T-helper 9 cell (primary cell): ENCODE measurements at places on chromosomes 5 and 9.

DNA sequence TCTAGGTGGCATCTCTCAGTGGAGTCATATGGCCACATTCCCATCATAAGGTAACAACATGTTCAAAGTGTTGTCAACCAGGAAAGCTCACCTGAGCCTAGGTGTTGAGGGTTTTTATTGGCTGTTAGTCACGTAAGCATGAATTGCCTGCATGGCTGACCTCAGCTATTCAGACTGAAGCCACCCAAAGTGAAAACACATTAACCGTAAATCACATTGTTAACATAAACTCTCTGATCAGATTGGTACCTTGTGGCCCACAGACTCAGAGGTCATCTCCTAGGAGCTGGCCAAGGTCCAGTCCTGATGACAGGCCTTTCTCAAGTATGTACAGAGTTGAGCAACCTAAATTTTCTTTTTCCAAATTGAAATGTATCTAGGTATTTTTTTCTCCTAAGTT, 26.7 kb downstream of the SRFBP1 start:
- no peak for DNase-seq

DNA sequence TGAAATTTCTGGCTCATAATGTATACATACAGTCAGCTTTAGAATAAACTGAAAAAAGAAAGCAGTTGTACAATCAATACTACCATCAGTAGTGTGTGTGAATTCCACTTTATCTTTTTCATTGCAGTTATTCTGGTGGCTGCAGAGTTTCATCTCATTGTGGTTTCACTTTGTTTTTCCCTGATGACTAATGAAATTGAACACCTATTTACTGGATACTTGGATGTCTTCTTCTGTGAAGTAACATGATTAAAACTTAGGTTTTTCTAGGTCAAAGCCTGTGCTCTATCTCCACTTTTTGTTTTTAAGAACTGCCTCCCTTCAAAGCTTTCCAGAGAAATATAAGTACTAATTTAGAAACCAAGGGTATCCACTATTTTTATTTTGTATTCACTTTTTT, 174.3 kb downstream of the TRPM3 start:
- no peak for DNase-seq

GRCh38 chr9:135501261-135502167, 1.0 kb downstream of the MRPS2 start:
- DNase-seq, result no peak

DNA sequence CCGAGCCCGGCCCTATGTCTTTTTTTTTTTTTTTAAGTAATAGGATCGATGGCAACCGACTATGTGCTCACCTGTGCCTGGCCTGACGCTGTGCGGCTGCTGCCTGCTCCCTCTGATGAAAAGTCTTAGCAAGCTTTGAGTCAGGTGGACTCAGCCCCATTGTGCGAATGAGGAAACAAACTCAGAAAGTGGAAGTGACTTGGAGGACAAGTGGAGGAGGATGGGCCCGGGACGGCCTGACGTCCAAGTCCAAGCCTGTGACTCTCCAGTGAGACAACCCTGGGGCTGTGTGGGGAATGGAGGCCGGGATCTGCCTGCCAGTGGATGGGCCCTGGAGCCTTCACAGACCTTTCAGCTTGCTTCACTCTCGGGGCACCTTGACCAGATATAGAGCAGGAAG, 57.9 kb downstream of the EXD3 start:
- no peak for DNase-seq

GRCh38 chr5:57884346-57885102, 401.9 kb upstream of the ACTBL2 start:
- no peak for DNase-seq

DNA sequence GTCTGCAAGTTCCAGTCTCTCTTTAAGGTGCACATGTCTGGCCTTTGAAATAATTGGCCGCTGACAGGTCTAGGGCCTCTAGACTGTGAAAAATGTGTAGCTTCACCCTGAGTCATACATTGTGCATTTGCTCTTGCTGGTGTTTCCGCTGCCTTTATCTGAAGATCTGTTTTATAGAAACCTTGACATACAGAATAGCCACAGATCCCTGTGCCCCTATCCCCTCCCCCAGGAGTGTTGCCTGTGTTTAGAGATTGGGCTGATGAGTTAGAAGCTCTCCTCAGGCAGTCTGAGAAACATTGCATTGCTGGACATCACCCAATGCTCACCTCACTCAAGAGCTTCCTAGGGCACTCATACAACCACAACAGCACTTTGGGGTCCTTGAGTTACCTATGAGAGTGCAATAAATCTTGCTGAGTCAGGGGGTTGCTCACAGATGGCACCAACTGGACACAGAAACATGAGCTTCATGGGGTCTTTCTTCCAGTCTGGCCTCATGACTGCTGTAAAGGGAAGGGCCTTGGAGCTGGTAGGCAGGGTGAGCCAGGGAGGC, 3.8 kb upstream of the ZNF782 start:
- DNase-seq, result no peak

- DNase-seq, result no peak
Observed at GRCh38 chr9:79591458-79591857, 19.7 kb downstream of the TLE4 start.

GRCh38 chr5:179599100-179599499, 24.4 kb downstream of the HNRNPH1 start:
- DNase-seq, result no peak

GRCh38 chr9:97366476-97366875, 45.4 kb upstream of the TDRD7 start:
- DNase-seq, result no peak

DNA sequence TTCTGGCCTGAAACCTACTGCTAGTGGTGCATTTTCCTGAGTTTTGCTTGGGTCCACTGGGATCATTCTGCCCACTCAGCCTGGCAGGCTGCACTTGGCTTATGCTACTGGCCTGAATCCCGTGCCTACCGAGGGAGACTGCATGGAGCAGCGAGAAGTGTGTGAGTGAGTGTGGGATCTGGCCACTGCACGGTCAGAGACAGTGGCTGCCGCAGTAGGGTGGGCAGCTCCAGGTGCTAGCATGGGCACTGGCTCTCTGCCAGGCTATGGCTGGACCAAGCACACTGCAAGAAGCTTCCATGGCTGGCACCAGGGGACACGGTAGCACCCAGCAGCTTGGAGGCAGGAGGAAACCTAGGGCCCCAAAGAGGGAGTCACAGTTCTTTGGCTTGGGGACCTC, 1058.7 kb upstream of the ACO1 start:
- no peak for DNase-seq

DNA sequence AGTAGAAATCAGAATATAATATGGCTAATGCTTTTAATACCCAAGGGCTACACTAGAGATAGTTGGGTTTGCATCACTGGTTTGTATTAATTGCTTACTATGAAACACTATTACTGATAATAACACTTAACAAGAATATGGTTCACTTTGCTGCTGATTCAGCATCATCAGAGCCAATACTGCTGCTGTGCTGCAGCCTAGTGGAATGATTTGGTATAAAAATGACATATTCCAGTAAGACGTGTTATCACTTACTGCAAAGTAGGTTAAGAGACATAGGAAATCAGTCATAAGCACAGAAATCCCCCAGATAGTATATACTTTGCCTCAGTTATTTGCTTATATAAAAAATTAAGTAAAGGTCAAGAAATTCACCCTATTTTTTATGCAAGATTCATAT, 2.8 kb downstream of the CDH10 start:
- no peak for DNase-seq

DNA sequence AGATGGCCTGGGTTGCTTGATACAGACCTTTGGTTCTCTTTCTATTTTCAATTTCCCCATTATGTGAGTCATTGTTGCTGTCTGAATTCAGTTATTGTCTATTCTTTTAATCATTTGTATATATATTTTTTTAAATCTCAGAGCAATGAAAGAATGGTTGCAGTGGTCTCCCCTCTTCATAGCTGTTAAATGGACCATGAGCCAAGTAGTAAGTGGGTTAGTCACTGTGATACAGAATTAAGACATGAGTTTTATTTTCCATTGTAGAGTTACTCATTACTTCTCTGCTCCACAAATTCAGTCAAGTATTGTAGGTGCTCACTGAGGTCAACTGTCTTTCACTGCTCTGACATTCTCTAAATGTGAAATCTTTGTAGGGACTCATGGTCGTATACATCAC, 174.6 kb upstream of the GRAMD2B start:
- no peak for DNase-seq

DNA sequence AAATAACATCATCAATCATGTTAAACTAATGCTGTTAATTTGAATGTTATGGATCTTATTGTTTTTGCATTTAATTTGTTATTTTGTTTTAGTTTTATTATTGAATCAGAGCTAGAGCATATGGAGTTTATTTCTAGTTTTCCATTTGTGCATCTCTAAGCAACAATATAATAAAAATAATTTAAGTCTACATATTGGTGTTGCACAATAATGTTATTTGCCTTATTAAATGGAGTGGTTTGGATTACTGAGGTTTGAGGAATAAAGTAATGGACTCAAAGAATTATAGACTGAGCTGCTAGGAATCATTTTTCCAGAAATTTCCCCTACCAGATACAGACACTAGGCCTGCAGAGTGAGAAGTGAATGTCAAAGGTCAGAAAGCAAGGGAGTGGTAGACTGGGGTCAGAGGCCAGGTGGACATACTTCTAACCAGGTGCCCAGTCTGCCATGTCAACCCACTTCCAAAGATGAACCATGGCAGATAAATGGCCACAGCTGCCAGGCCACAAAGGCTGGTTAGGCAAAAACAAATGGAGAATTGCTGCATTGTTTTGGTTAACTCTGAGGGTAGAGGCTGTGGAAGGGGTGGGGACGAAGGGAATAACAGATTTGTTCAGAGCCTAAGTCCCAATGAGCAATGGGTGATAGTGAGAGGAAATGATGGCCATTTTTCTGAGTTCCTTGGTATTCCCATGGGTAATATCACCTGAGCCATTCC, 113.1 kb downstream of the FBXL7 start:
- no peak for DNase-seq

DNA sequence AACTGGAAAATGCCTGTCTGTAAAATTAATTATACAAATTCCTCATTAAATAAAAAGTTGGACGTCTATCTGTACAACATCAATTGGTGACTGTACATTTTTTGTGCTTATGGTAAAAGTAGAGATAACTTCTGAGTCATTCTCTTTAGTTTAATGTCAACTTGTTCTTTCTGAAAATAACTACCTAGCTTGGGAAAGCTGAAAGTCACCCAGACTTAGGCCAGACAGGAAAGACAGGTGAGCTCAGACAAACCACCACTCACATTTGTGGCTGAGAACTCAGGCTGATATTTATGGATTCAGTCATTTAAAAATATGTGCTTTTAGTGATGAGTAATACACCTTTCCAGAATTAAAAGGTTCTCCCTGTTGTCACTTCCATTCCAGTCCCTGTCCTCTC, 31.9 kb upstream of the ENTREP1 start:
- DNase-seq, result no peak

GRCh38 chr5:155181542-155181941, 168.0 kb downstream of the KIF4B start:
- no peak for DNase-seq

DNA sequence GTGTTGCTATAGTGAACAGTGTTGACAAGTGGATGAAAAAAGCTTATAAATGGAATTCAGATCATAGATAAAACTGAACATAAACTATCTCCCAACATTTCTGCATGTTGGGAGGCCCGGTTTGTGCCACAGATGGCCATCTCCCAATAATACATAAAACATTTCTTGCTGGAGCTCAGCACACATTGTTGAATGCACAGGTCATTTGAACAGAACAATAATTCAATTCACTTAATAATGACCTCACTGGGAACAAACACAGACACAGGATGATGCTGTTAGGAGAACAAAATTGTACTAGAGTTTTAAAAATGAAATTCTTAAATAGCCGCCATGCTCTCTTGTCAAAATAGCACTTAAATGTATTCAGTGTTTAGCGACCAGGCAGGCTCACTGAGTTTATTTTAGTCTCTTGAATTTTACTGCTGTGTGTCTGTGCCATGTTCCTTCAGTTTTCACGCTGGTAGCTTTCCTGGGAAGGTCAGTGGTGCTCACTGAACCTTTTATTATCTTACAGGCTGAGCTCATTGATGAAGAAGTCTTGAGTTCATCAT, 85.0 kb upstream of the SSBP2 start:
- DNase-seq, result no peak

DNA sequence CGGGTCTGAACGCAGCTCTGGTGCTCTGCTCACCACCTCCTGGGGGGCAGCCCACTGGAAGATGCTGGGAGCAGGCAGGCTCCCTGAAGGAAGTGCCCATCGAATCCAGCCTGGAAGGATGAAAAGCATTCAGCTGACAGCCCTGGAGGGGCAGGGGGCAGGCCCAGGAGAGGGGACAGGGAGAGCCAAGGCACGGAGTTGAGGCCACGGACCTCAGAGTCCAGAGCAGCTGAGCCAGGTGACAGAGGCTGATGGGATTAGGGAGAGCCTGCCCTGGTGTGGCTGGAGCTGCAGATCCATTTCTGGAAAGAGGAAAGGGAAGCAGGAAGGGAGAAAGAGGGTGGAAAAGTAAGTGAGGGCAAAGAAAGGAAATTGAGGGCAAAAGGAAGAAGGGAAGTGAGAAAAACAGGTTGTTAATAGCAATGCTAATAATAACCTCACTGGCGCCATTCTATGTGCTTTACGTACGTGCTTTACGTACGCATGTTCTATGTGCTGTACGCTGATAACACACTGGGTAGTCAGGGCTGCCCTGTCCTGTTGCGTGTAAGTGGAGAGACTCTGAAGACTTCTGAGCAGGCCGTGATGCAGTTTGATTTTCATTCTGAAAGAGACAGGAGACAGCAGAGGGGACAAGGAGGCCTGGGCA, 52.6 kb downstream of the LMX1B start:
- DNase-seq, result no peak

DNA sequence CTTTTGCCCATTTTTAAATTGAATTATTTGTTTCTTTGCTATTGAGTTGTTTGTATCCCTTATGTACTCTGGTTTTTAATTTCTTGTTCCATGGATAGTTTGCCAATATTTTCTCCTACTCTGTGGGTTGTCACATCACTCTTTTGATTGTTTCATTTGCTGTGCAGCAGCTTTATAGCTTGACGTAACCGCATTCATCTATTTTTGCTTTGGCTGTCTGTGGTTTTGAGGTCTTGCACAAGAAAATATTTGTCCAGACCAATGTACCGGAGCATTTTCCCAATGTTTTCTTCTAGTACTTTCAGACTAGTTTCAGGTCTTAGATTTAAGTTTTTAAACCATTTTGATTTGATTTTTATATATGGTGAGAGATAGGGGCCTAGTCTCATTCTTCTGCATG, 36.2 kb upstream of the ZNF366 start:
- no peak for DNase-seq

DNA sequence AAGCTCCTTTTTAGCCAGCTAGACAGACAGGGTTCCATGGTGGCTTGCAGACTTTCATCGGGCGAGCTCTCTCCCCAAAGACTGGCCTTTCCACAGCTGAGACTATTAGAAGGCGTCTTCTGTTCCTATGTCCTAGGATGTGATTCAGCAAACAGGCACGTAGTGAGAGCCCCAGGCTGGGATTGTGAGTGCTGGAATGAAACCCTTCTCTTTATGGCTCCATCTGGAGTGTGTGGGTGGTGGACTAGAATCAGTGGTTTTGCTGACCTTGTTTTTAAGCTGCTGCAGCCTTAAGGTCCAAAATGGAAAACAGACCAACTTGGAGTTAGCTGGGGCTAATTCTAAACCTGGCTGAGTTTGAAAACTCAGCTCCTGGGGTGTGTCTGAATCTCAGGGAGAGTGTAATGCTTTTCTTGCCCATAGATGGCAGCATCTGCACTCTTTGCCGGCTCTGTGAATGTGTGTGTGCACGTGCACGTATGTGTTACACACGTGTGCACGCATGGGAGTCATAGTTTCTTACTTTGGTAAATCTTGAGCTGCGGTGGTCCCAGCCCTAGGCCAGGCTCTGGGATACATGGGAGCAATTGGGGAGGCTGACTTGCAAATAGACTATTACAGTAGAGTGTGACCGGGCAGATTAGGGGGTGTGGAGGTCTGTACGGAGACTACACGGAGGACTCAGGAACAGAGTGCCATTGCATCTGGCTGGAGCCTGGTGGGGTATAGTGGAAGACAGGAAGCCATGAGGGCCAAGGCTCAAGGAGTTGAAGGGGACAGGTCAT, 10.7 kb downstream of the GSN start:
- no peak for DNase-seq
